ENCODE measurements at places on chromosomes 5 and 9.

DNA sequence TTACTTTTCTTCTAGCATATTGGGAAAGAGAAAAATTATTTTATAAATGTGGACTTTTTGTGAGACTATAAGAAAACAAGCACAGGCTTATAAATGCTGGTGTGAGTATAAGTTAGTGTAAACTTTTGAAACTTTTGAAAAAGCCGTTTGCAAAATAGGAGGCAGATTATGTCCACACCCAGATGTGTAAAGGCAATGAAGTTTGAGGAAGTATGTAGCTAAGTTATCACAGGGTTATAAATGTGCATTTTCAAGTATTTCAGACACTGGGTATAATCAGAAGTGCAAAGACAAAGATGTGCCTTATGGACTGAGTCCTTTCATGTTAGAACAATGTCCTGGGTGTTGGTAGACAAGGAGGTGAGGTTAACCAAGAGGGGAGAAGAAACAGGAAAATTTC lies 85.5 kb downstream of the ANXA1 start:
- no peak overlapping the region for H3K27ac ChIP-seq
- DNase-seq = no peak
- no peak overlapping the region for H3K4me3 ChIP-seq
- H3K4me1 ChIP-seq = no peaks in the 10 kb centered on the region

- H3K4me3 ChIP-seq = no peak overlapping the region
- H3K4me1 ChIP-seq = peaks cover 10% of the 10 kb centered on the region
- H3K27ac ChIP-seq = no peak overlapping the region
- no peak for DNase-seq
- no peaks in the 10 kb centered on the region for H3K36me3 ChIP-seq
Measured at GRCh38 chr9:1658661-1659362, 356.3 kb upstream of the SMARCA2 start.

GRCh38 chr5:89337-90286 lies 2.4 kb upstream of the PLEKHG4B start:
- no peaks in the 10 kb centered on the region for H3K27me3 ChIP-seq
- no peaks in the 10 kb centered on the region for H3K36me3 ChIP-seq
- H3K4me3 ChIP-seq = no peak overlapping the region

DNA sequence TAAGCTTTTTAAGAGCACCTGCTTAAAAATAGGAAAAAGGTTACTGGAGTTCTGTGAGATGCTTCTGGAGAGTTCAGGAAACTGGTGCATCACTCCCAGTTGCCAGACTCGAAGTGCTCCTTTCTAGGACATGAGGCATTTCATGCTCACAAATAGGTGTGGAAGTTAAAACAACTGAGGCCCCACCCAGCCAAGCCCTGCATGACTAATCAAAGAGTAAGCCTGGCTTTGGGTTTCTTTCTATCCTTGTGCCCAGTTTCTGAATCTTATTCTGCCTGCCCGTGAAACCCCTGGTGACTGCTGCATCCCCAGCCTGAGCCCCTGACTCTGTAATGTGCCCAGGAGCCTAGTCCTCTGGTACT lies 7.7 kb downstream of the SPINK9 start:
- H3K27ac ChIP-seq = no peak overlapping the region
- DNase-seq = no peak
- peaks cover 9% of the 10 kb centered on the region for H3K4me1 ChIP-seq
- H3K27me3 ChIP-seq = no peaks in the 10 kb centered on the region

- no peak overlapping the region for H3K27ac ChIP-seq
- DNase-seq = no peak
- no peak overlapping the region for H3K4me3 ChIP-seq
- H3K4me1 ChIP-seq = no peaks in the 10 kb centered on the region
Measured at GRCh38 chr5:98391921-98392625, 381.4 kb upstream of the RGMB start.

- no peaks in the 10 kb centered on the region for H3K36me3 ChIP-seq
- H3K27ac ChIP-seq = peak overlapping the region; percentile 90
- peaks cover 3% of the 10 kb centered on the region for H3K4me1 ChIP-seq
- H3K27me3 ChIP-seq = no peaks in the 10 kb centered on the region
- no peak overlapping the region for H3K4me3 ChIP-seq
- DNase-seq = no peak
Measured at GRCh38 chr9:16987026-16987425, 116.6 kb upstream of the BNC2 start.

Measured in thoracic aorta (tissue), 2 donors.